NCI-H524 (cell line): ENCODE measurements at places on chromosomes 1 and 21.

GRCh38 chr21:32065654-32066053, 192.8 kb downstream of the HUNK start:
- no peak for DNase-seq

GRCh38 chr1:96508233-96508632, 213.4 kb upstream of the PTBP2 start:
- DNase-seq, result peak; percentile 83

- DNase-seq, result peak; percentile 90
Observed at GRCh38 chr1:216054600-216054999, 368.6 kb downstream of the USH2A start.

GRCh38 chr1:42013881-42014470, 95.3 kb upstream of the HIVEP3 start:
- no peak for DNase-seq

- no peak for DNase-seq
Observed at GRCh38 chr1:44025816-44026215, 5.4 kb downstream of the SLC6A9 start.

- no peak for DNase-seq
Observed at GRCh38 chr1:206512851-206513180, 5.5 kb downstream of the RASSF5 start.

GRCh38 chr1:229121845-229122436, 149.0 kb upstream of the RAB4A start:
- no peak for DNase-seq
